LHCN-M2 (cell line): ENCODE measurements at places on chromosomes 7 and 10. TPM values are rescaled to one million over a fixed set of nuclear protein-coding genes. Genes with fewer than 3 reads are reported as not detected.

DNA sequence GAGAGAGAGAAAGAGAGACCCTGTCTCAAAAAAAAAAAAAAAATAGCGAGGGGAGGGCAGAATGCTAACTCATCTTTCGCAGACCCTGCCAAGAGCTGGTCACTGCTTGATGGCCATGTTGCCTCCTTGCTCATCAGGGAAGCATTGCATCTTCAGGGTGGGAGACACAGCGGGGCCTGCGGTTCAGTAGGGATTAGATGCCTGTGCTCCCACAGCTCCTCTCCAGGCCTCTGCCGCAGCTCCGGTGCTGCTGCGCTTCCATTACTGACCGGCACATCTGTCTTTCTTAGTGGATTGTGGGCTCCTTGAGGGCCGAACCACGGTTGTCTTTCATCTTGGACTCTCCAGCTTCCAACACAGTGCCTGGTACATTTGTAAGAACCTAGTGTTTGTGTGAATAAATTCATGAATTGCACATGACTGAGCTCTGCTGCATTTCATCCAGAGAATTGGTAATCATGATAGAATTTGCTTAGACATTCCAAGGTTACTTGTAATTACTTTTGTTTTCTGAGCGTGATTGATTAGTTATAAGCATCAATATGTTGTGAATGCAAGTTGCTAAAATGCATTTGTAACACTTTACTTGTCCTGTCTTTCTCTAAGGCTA lies 16.8 kb downstream of the HK1 start:
- DNase-seq = no peak

GRCh38 chr10:93070378-93071176 lies 3.1 kb upstream of the CYP26A1 start:
- no peak for DNase-seq

DNA sequence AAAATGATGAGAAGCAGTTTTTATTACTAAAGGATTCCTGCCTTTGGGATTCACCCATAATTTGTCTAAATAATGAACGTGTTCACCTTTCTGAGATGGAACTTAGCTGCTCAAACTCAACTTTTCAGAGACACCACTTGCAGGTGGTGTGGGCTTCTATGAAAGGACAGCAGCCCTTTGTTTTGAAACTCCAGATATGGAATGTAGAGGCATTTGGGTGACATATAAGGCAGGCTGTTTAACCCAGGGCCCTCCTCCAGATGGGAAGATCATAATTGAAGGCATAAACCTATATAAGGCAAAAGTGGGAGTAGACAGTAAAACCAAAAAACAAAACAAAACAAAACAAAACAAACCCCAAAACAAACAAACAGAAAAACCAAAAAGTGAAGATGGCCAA lies 11.9 kb upstream of the HUS1 start:
- no peak for DNase-seq

GRCh38 chr10:103890194-103890658 lies 27.8 kb downstream of the STN1 start:
- no peak for DNase-seq

GRCh38 chr10:29598851-29599311 lies 35.9 kb downstream of the SVIL start:
- no peak for DNase-seq

GRCh38 chr7:29113384-29114102 lies 32.8 kb downstream of the CPVL start:
- peak; percentile 39 for DNase-seq

DNA sequence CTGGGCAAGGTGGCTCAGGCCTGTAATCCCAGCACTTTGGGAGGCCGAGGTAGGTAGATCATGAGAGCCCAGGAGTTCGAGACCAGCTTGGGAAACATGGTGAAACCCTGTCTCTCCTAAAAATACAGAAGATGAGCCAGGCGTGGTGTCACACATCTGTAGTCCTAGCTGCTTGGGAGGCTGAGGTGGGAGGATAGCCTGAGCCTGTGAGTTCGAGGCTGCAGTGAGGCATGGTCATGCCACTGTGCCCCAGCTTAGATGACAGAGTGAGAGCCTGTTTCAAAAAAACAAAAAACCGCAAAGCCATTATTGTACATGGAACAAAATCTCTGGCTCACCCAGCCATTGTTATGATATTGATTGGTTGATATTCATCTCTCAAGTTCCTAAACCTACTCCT lies 53.7 kb downstream of the KMT2E start:
- no peak for DNase-seq

GRCh38 chr7:100430493-100431285 lies 1.1 kb downstream of the MEPCE start:
- DNase-seq = no peak

DNA sequence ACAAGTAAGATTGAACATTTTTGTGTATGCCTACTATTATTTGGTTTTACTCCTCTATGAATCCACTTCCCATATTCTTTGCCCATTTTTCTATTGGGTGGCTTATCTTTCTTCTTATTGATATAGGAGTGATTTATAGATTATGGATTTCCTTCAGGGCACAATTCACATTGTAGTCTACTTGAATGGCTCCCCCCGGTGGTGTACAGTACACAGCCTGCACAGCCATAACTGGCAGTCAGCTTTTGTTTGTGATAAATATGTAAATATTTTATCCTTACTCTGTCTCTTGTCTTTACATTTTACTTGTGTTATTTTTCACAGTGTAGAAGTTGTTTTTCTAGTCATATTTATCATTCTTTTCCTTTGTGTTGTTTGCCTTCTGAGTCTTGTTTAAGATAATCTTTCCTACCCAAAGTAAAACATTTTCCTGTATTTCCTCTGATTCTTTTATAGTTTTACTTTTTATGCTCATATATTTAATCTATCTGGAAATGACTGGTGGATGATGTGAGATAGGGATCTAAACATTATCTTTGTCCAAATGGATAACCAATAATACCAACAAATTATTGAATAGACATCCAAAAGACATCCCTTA lies 23.9 kb upstream of the CALD1 start:
- peak; percentile 38 for DNase-seq

- DNase-seq = no peak
Observed at GRCh38 chr10:113540845-113541548, 11.9 kb upstream of the HABP2 start.

GRCh38 chr7:126569402-126569801 lies 683.3 kb downstream of the GRM8 start:
- peak; percentile 48 for DNase-seq

DNA sequence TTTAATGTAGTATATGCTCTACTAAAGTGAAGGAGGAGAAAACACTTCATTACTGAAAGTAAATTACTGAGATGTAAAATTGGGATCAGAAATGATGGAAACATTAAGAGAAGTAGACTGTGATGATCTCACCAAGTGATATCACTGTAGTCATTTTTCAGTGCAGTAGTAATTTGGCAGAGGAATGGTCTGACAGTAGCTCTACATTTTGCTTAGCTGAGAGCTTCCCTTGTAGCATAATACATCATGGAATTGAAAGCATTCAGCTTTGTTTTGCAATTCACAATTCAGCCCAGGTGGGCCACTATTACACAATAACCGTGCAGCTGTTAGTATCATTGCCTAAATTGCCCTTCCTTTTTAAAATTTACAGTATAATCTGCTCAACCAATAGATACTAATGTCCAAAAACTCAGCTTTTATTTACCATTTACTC lies 19.4 kb upstream of the CABCOCO1 start:
- peak; percentile 53 for DNase-seq

- DNase-seq = peak; percentile 91
Observed at GRCh38 chr7:64541438-64542359, 21.2 kb downstream of the ZNF680 start.

Gene TWIST1
- total RNA-seq = 145 and 175 TPM in 2 replicates

Gene DMBT1
- 18.4 and 21.9 TPM in 2 replicates for total RNA-seq

Gene KLF14
- total RNA-seq = not detected in 2 replicates

Gene CLEC5A
- total RNA-seq = not detected in 2 replicates

Gene BPGM
- 32.2 and 37.1 TPM in 2 replicates for total RNA-seq

Gene C10orf105
- not detected in 2 replicates for total RNA-seq

Gene POP7
- 66.3 and 68.8 TPM in 2 replicates for total RNA-seq

Gene CUZD1
- total RNA-seq = 2.5 and 4.8 TPM in 2 replicates

Gene PAX2
- not detected in 2 replicates for total RNA-seq

Gene ARHGAP22
- total RNA-seq = 255 and 312 TPM in 2 replicates

Gene CYP26C1
- not detected in 2 replicates for total RNA-seq

Gene MKI67
- total RNA-seq = 54.4 and 87.8 TPM in 2 replicates

Gene TAS2R4
- 0.06 and 0.34 TPM in 2 replicates for total RNA-seq
